ENCODE measurements at places on chromosomes 1 and 21. TPM values are rescaled to one million over a fixed set of nuclear protein-coding genes. Genes with fewer than 3 reads are reported as not detected.

- DNase-seq = no peak
Measured at GRCh38 chr21:25036775-25037174, 570.5 kb downstream of the MRPL39 start.

DNA sequence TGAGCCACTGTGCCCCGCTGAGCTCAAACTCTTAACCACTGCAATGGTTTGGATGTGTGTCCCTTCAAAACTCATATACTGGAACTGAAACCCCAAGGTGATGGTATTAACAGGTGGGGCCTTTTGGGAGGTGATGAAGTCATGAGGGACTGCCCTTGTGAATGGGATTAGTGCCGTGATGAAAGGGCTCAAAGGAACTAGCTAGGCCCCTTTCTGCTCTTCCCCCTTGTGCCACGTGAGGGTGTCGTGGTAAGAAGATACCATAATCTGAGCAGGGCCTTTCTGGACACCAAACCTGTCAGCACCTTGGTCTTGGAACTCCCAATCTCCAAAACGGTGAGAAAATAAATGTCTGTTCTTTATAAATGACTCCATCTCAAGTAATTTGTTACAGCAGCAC, 45.5 kb upstream of the SPOCD1 start:
- no peak for DNase-seq

GRCh38 chr1:179007233-179007632, 18.5 kb upstream of the FAM20B start:
- no peak for DNase-seq

Gene ATP1A2
- total RNA-seq = 5.8 TPM

Gene RGS8
- not detected for total RNA-seq

DNA sequence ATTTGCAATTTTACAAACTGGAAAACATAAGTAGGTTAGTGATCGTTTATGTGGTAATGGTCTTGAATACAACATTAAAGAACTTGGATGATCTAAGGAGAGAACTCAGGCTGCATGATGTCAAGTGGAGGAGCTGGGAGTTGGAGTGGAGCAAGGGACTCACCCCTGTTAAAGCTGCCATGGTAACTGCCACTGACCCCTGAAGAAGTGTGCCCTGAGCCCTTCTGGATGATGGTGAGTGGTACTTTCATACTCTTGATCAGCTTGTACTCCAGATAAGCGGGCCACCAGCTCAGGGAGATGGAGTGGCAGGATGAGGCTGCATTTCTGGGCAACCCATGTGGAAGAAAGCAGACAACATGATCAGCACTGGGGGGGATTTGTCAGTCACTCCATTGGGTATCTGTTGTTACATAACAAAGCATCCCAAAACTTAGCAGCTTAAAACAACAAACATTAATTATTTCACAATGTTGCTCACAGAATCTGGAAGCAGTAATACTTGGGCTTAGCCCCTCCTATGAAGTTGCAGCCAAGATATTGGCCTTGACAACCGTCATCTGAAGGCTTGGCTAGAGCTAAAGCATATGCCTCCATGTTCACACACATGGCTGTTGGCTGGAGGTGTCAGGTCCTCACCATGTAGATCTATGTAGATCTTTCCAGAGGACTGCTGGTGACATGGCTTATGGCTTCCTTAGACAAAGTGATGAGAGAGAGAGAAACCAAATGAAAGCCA, 213.8 kb downstream of the DUSP10 start:
- no peak for DNase-seq

- DNase-seq = no peak
Measured at GRCh38 chr1:153058154-153058553, 842 bp upstream of the SPRR2A start.

DNA sequence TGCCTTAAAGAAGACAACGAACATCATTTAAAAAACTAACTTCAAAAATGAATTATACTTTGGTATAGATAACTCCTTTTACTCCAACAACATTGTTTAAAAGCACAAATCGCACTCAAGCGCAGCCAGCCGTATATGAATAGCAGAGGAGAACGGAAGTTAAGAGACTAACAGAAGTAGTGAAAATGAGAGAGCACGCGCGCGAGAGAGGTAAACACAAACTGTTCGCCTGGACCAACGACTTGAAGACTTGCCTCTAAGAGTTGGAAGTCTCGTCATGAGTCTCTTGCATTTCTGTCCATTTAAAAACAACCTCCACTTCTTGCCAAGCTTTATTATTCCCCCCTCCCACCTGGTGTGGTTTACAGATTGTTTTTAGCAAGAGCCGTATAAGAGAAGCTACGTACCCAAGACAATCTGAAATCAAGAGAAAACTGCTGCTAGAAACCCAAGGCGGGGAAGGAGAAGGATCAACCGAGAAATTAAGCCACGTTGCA, 479 bp downstream of the SELENOF start:
- DNase-seq = no peak

Data from lower leg skin (tissue), 4 donors.